Hematopoietic multipotent progenitor cell treated with erythropoietin and hydrocortisone succinate and interleukin-3 and kit ligand, for 17 days (in vitro differentiated cells): ENCODE measurements at places on chromosomes 5 and 9.

DNA sequence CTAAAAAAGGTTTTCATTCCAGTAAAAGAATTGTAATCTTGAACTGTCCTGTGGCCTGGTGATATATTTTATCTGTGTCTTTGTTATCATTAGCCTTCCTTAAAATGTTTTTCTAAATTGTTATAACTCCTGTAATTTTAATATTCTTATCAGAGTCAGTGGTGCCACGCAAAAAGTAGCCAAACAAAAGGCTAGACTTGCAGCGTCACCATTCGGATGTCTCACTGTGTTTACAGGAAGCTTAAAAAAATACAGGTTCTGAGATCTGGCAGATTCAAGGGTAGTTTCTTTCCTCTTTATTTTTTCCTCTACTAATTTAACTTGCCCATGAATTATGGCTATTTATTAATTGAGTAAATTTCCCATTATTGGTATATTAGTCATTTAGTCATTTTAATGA, 362.3 kb downstream of the MAT2B start:
- no peak for DNase-seq

- no peak for DNase-seq
These were observed 10.7 kb downstream of the LYSMD3 start for GRCh38 chr5:90518661-90519060.

- DNase-seq: no peak
These were observed 40.7 kb upstream of the HNRNPA0 start for GRCh38 chr5:137794863-137795262.

DNA sequence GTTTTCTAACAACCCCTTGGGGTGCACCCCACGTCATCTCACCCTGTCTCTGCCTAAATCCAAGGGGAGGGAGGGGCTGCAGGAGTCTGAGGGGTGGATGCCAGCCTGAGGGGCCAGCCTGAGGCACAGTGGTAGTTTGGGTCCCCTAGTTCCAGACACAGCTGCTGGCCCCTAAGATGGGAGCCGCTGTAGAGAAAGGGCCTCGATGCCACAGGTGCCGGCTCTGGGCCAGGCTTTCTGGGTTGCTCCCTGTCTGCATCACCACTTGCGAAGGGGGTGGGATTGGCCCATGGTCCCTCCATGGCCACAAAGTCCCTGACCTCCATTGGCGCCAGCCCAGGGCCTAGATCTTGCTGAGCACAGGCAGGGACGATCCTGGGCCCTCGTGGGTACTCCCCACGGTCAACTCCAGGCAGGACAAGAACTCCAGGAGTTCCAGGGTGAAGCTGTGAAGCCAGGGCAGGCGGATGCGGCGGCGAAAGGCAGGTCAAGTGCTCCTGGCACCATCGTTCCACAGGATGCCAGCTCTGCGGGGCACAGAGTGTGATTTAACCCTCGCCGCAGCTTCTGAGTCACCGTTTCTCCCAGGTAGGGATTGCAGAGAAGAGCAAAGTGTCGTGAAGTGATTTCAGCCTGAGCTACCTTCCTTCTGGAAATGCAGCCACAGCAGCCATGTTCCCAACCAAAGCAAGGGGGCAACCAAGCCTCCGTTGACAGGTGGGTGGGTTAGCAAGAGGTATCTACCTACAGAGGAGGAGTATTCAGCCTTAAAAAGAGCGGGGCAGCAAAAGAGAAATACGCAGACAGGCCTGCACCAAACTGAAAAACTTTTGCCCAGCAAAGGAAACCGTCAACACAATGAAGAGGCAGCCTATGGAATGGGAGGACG, 41.6 kb upstream of the EXOC3 start:
- no peak for DNase-seq

GRCh38 chr9:93207326-93207814, 23.4 kb downstream of the WNK2 start:
- no peak for DNase-seq

DNA sequence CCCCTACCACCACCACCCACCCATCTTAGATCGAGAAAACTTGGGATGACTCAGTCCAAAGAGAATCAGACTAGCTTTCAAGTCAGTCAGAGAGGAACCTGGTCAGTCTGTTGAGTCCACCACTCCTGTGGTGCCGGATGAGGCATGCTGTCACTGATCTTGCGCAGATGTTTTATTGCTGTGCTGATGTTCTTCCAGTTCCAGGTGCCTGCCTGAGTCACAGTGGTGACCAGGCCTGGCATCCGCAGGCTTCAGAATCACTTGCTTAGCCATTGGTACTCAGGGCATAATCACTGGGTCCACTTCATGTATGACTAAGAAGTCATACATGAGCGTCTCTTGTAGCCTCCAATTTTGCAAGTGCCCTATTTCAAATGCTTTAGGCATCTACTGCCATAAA, 114.1 kb downstream of the MUSK start:
- no peak for DNase-seq

GRCh38 chr5:145945620-145946111, 9.3 kb downstream of the SH3RF2 start:
- no peak for DNase-seq

- peak; percentile 81 for DNase-seq
These were observed 23.2 kb downstream of the MAP3K1 start for GRCh38 chr5:56838409-56839039.

GRCh38 chr9:28502741-28503140, 929.5 kb upstream of the C9orf72 start:
- DNase-seq: no peak

- no peak for DNase-seq
These were observed 12.7 kb downstream of the SHC3 start for GRCh38 chr9:89165880-89166279.

- DNase-seq: no peak
These were observed 126.0 kb downstream of the MLLT3 start for GRCh38 chr9:20496328-20496727.

- no peak for DNase-seq
These were observed 18.7 kb downstream of the CPLX2 start for GRCh38 chr5:175889910-175890684.

DNA sequence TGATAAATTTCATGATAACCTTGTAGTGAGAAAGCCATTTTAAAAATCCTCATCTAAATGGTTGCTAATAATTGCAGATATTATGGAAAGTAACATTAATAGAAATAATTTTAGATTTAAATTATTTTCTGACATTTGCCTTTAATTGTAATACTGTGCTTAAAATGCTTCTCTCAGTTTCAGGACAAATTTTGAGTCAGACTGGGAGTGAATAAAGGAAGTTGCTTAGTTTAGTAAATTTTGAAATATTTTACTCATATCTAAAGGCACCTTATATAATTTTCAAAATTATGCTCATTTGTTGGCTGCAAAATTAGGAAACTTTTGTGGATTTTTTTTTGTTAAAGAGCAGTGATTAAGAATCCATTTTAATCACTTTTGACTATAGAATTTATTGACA, 93.8 kb downstream of the CSNK1G3 start:
- no peak for DNase-seq

- DNase-seq: no peak
These were observed 13.4 kb downstream of the DBN1 start for GRCh38 chr5:177459819-177460628.

- DNase-seq: no peak
These were observed 100.4 kb upstream of the SEMA6A start for GRCh38 chr5:116674881-116675625.

- no peak for DNase-seq
These were observed 184.1 kb downstream of the PAX5 start for GRCh38 chr9:36849943-36850342.

- DNase-seq: no peak
These were observed 96.9 kb downstream of the DENND1A start for GRCh38 chr9:123832858-123833650.

- DNase-seq: no peak
These were observed 266.1 kb downstream of the SEMA5A start for GRCh38 chr5:9279774-9280173.

DNA sequence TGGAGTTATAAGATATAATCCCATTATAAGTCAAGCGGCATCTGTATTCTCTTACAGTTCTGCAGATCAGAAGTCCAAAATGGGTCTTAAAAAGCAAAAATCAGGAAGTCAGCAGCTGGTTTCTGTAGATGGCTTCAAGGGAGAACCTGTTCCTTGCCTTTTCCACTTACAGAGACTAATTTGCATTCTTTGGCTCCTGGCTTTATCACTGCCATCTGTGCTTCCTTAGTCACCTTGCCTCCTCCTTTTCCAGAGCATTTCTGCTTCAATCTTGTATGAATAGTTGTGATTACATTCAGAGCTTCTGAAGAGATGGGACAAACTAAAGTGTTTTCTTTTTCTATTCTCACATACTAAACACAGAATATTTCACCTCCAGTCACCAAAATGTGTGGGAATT, 647.3 kb upstream of the GRAMD2B start:
- DNase-seq: no peak

- no peak for DNase-seq
These were observed 24.3 kb upstream of the F2R start for GRCh38 chr5:76691467-76692273.

- no peak for DNase-seq
These were observed 176.7 kb downstream of the PRDM9 start for GRCh38 chr5:23684103-23684502.

- no peak for DNase-seq
These were observed 1.1 kb downstream of the PTGER4 start for GRCh38 chr5:40680741-40681362.

DNA sequence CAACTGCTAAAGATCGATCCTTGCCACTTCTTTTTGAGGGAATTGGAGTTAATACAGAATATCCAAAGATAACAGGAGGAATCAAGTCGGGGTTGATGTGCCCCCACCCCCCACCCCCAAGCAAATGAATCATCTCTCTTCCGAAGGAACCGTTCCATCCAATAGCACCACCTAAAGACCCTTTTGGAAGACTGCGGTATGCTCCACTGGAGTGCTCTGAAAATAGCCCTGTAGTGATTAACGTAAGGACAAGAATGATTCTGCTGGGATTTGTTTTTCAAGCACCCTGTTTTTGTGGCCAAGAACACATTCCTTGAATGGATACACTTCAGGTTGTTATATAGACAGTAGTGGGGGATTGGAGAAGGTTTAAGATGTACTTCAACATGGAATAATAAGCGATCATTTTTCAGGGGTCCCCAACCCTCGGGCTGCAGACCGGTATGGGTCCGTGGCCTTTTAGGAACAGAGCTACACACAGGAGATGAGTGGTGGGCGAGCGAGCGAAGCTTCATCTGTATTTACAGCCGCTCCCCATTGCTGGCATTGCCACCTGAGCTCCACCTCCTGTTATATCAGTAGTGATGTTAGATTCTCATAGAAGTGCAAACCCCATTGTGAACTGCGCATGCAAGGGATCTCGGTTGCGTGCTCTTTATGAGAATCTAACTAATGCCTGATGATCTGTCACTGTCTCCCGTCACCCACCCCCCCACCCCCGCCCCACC, 44.5 kb upstream of the TMEM252 start:
- no peak for DNase-seq

DNA sequence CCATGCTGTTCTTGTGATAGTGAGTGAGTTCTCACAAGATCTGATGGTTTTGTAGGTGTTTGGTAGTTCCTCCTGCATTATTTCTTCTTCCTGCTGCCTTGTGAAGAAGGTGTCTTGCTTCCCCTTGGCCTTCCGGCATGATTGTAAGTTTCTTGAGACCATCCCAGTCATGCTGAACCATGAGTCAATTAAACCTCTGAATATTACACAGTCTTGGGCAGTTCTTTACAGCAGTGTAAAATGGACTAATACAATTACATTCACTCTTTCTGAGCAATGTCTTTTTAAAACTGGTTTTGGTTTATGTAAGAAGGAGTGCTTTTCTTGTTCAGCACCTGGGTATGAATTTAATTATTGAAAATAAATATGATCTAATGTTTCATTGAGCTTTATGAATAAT, 50.7 kb upstream of the ARRDC3 start:
- no peak for DNase-seq

DNA sequence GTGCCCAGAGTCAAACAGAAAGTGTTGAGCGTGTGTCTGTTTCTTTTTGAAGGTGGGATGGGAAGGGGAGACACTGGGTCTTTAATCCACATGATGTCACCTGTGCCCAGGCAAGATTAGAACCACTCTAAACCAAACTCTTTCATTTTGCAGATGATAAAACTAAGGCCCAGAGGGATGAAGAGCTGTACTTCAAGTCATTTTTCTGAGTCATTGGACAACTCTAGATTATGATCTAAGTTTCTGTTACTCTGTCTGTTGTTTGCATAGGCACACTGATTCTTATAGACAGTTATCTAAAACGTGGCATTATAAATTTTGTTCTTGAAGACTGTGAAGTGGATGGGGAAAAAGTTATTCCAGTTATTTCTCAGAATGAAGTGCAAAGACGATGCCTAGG, 48.8 kb downstream of the MAST4 start:
- DNase-seq: no peak

DNA sequence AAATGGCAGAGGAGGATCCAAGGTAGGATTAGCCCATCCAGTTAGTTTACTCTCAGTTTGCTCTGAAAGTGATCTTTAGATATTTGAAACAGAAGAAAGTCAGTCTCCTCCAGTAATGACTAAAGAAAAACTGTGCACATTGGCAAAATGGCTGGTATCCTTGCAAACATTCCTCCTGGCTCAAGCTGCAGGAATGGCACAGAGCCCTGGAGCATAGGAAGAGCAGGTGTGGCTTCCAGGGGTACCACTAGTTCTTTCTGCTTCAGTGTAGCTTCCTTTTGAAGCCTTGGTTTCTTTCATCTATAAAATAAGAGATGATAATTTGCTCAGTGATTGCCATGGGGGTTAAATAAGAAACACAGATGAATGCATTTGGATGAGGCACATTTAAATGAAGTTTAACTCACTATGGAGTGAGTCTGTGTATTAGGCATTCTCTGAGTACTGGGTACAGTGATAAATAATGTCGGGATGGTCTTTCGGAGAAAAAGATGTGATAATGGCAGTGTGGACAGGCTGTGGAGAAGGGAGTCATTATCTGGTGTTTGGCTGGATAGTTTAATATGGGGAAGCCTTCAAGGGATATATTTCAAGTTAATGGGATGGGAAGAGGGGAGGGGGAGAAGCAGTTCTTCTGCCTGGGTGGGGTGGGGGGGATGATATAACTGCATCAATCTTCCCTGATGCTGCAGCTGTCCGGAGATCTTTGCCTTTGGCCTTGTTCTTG, 217.3 kb upstream of the KLF4 start:
- DNase-seq: no peak

- DNase-seq: no peak
These were observed 321.6 kb upstream of the ITGA1 start for GRCh38 chr5:52466113-52466512.

- no peak for DNase-seq
These were observed 19.7 kb upstream of the ABL1 start for GRCh38 chr9:130815242-130815808.

GRCh38 chr9:38066914-38067858, 1.8 kb downstream of the SHB start:
- DNase-seq: no peak

GRCh38 chr9:38027714-38028113, 41.3 kb downstream of the SHB start:
- DNase-seq: no peak
